A549 treated with CpdA at 1 μM for 4 hours (cell line): ENCODE measurements at places on chromosomes 13 and 19. TPM values are rescaled to one million over a fixed set of nuclear protein-coding genes. Genes with fewer than 3 reads are reported as not detected.

PGLYRP1 gene
- not detected in 5 replicates for total RNA-seq

FAM83E gene
- 0.13 to 0.66 TPM (median 0.17 TPM) in 4 of 5 replicates, not detected in the other for total RNA-seq

FGF9 gene
- not detected in 5 replicates for total RNA-seq

CASP14 gene
- not detected in 5 replicates for total RNA-seq

PDCD5 gene
- total RNA-seq, result 425 to 472 TPM (median 439 TPM) in 5 replicates

NPAS1 gene
- 5.6 to 8.0 TPM (median 6.0 TPM) in 5 replicates for total RNA-seq

ZIM2 gene
- total RNA-seq, result not detected in 5 replicates

OR4F17 gene
- total RNA-seq, result not detected in 5 replicates

LILRB4 gene
- total RNA-seq, result 0.07 TPM in 1 of 5 replicates, not detected in the others

OSCAR gene
- total RNA-seq, result 0.21 to 0.51 TPM (median 0.30 TPM) in 5 replicates

TEX26 gene
- total RNA-seq, result not detected in 5 replicates

FCHO1 gene
- total RNA-seq, result 17.9 to 22.4 TPM (median 19.8 TPM) in 5 replicates

PRRG2 gene
- 0.64 to 0.93 TPM (median 0.73 TPM) in 5 replicates for total RNA-seq

SLC46A3 gene
- 1.5 to 1.9 TPM (median 1.7 TPM) in 5 replicates for total RNA-seq

STARD13 gene
- total RNA-seq, result 2.6 to 4.3 TPM (median 2.9 TPM) in 5 replicates

C5AR1 gene
- 0.85 to 2.0 TPM (median 1.6 TPM) in 5 replicates for total RNA-seq

POSTN gene
- 0.02 to 0.14 TPM (median 0.05 TPM) in 3 of 5 replicates, not detected in the others for total RNA-seq

ZMYM5 gene
- 5.0 to 7.3 TPM (median 5.9 TPM) in 5 replicates for total RNA-seq

NXNL1 gene
- not detected in 5 replicates for total RNA-seq

FUT1 gene
- total RNA-seq, result 0.07 to 0.09 TPM (median 0.07 TPM) in 4 of 5 replicates, not detected in the other

COG6 gene
- 4.6 to 7.5 TPM (median 5.3 TPM) in 5 replicates for total RNA-seq

FBN3 gene
- total RNA-seq, result not detected in 5 replicates

ZNF302 gene
- total RNA-seq, result 14.8 to 19.7 TPM (median 16.2 TPM) in 5 replicates

ZSCAN4 gene
- total RNA-seq, result not detected in 5 replicates

ZNF426 gene
- total RNA-seq, result 0.66 to 1.0 TPM (median 0.91 TPM) in 5 replicates

EDNRB gene
- total RNA-seq, result not detected in 5 replicates

C2CD4C gene
- total RNA-seq, result 0.24 to 0.59 TPM (median 0.53 TPM) in 5 replicates

ZNF728 gene
- total RNA-seq, result not detected in 5 replicates

KIRREL2 gene
- 0.47 to 0.65 TPM (median 0.51 TPM) in 5 replicates for total RNA-seq

MRPL57 gene
- total RNA-seq, result 19.0 to 26.4 TPM (median 24.9 TPM) in 5 replicates

ODAD3 gene
- 0.87 to 1.4 TPM (median 1.1 TPM) in 5 replicates for total RNA-seq

ZIC2 gene
- total RNA-seq, result 10.0 to 13.9 TPM (median 12.4 TPM) in 5 replicates

ADAMTS10 gene
- total RNA-seq, result 12.8 to 20.7 TPM (median 14.9 TPM) in 5 replicates

CBY2 gene
- total RNA-seq, result 0.03 TPM in 1 of 5 replicates, not detected in the others

NCR1 gene
- total RNA-seq, result not detected in 5 replicates

ZFP28 gene
- 2.8 to 4.4 TPM (median 3.5 TPM) in 5 replicates for total RNA-seq

IFNL1 gene
- 0.06 to 0.23 TPM in 2 of 5 replicates, not detected in the others for total RNA-seq

MICU2 gene
- total RNA-seq, result 15.6 to 18.1 TPM (median 16.3 TPM) in 5 replicates

KCNC3 gene
- total RNA-seq, result 1.2 to 1.8 TPM (median 1.3 TPM) in 5 replicates

CD37 gene
- total RNA-seq, result not detected in 5 replicates

APLP1 gene
- 66.5 to 99.5 TPM (median 89.7 TPM) in 5 replicates for total RNA-seq

CEACAM5 gene
- 1.8 to 2.7 TPM (median 2.4 TPM) in 5 replicates for total RNA-seq

GPR18 gene
- total RNA-seq, result not detected in 5 replicates

CYP4F2 gene
- total RNA-seq, result 0.07 to 0.49 TPM (median 0.21 TPM) in 4 of 5 replicates, not detected in the other

ZNF100 gene
- not detected in 5 replicates for total RNA-seq

APC2 gene
- total RNA-seq, result 1.3 to 2.0 TPM (median 1.7 TPM) in 5 replicates

IQCN gene
- 0.31 to 0.59 TPM (median 0.39 TPM) in 5 replicates for total RNA-seq

DAND5 gene
- total RNA-seq, result 0.09 to 0.16 TPM in 2 of 5 replicates, not detected in the others

GGN gene
- 0.12 to 0.36 TPM (median 0.24 TPM) in 5 replicates for total RNA-seq

UBL3 gene
- total RNA-seq, result 6.2 to 7.8 TPM (median 7.4 TPM) in 5 replicates

NLRP7 gene
- total RNA-seq, result not detected in 5 replicates

ZIK1 gene
- not detected in 5 replicates for total RNA-seq

CEACAM7 gene
- 0.02 TPM in 1 of 5 replicates, not detected in the others for total RNA-seq

COL4A2 gene
- 130 to 176 TPM (median 153 TPM) in 5 replicates for total RNA-seq

ELAVL3 gene
- 0.07 to 0.19 TPM (median 0.13 TPM) in 4 of 5 replicates, not detected in the other for total RNA-seq

NLRP5 gene
- not detected in 5 replicates for total RNA-seq
